ENCODE measurements at places on chromosomes 2 and 18.

DNA sequence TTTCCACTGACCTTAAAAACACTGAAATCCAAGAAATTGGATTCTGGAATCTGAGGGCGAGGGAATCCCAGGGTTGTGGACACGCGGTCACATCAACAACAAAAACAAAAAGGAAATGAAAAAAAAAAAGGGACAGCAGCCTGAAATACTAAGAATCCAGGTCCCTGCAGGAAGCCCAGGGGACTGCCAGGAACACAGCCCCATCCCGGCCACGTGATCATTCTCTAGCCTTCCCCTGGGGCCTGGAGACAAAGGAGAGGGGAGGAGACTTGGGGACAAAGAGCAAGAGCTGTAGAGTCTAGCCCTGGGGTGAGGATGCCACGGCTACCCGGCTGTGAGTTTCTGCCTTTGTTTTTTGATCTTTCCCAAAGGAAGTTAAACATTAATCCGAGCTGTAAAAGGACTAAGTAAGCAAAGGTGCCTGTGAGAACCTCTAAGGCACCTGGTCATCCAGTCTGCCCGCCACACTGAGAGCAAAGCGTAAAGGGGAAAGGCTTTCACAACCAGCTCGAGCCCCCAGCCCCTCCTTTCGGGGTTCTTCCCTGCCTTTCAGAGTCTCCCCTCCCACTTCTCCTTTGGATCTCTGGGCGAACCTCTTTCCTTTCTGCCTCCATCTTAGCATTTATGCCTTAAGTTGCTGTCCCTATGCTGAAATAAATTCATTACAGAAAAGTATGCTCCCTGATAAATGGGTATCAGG, 57.9 kb upstream of the MSH2 start:
- peak; percentile 99 for DNase-seq

- no peak for DNase-seq
Observed at GRCh38 chr2:225317186-225317585, 82.3 kb upstream of the NYAP2 start.

DNA sequence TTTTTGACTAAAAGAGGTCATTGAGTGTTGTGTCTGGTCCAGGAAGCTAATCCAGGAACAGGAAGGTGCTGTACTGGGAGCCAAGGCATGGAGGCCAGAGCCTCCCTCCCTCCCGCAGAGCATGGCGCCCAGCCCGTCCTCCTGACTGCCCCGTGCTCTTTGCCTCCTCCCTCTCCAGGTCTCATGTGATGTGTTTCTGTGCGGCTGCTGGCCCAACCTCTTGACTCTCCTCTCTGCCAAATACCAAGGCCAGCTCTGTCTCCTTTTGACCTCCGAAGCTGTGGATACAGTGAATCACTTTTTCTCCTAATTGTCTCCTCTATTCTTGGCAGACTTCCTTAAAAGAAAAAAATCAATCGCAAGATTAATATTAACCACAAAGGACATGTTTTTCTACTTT, 284.1 kb downstream of the PHLPP1 start:
- no peak for DNase-seq

DNA sequence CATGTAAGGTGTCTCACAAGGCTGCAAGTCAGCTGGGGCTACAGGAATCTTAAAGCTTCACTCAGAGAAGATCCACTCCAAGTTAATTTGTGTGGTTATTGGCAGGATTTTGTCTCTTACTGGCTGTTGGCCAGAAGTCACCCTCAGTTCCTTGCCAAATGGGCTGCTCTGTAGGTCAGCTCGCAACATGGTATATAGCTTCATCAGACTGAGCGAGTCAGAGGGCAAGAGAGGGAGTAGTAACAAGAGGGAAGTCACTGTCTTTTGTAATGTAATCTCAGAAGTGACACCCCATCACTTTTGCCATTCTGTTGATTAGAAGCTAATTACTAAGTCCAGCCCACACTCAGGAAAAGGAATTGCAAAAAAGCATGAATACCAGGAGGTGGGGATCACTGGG, 119.5 kb downstream of the LRRTM1 start:
- no peak for DNase-seq

GRCh38 chr2:152563764-152564163, 153.5 kb downstream of the PRPF40A start:
- no peak for DNase-seq

GRCh38 chr18:7830468-7830867, 263.4 kb downstream of the PTPRM start:
- DNase-seq: peak; percentile 48

- DNase-seq: no peak
Observed at GRCh38 chr2:36326286-36326685, 29.3 kb upstream of the CRIM1 start.

GRCh38 chr2:101815739-101816391, 118.4 kb downstream of the MAP4K4 start:
- DNase-seq: peak; percentile 83

DNA sequence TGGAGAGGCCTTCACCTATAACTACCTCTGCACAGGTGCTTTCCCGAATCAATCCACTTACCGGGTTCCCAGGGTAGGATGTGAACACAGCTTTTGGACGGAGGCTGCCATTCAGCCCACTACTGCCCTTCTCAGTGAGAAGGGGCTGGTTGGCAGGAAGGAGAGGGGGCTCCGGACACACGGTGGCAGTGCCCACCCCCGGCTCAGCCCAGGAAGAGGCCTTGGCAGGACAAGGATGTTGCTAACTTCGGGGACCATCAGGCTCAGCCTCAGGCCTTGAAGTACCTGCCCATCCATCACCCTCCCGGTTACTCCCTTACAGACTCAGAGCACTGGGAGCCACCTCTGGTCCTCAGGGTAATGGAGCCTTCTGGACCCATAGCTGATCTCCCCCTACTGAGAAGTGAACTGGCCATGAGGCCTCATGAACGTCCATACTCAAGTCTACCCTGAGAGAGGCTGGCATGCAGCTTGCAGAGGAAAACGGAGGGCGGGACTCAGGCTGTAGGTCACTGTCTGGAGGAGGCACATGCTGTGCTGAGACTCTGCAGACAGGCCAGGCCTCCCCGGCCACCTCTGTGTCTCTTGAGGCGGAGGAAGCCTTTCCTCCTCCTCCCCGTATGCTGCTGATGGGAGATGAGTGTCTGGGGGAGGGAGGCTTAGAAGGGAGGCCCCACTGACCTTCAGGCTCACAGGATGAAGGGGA, 191.0 kb downstream of the TWIST2 start:
- no peak for DNase-seq

DNA sequence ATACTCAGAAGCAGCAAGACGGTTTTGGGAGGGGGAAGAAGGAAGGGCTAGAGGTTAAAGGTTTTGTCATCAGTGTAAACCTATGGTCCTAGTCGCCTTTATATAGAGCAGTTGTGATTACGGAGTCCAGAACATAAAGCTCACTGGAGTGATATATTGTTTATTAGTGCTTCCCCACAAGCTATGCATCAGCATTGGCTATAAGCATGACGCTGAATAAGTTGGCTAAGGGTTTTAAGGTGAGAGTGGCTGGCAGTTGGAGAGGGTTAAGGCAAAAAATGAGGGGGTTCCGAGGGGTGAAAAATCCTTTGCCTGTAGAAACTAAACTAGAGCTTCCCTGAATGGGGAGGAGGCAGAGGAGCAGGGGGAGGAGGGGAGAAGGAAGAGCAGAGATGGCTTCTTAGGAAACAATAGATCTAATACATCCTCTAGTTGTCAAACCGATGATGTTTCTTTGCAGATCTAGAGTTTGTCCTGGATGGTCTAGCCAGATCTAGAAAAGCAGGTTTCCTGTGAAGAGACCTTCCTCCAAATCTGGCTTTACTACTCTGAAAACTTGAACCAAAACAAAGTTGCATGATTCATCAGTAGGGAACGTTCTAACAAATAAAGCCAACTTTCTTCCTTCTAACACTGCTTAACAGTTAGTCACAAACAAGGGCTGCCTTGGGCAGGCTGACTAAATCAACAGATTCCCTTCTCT, 2.5 kb downstream of the KLF7 start:
- DNase-seq: no peak

GRCh38 chr2:47558116-47558767, 155.3 kb downstream of the MSH2 start:
- DNase-seq: no peak

- no peak for DNase-seq
Observed at GRCh38 chr2:150127346-150127990, 360.0 kb downstream of the RND3 start.

- no peak for DNase-seq
Observed at GRCh38 chr2:12683457-12684100, 33.2 kb upstream of the TRIB2 start.

- peak; percentile 62 for DNase-seq
Observed at GRCh38 chr2:46010925-46011490, 286.2 kb upstream of the EPAS1 start.

DNA sequence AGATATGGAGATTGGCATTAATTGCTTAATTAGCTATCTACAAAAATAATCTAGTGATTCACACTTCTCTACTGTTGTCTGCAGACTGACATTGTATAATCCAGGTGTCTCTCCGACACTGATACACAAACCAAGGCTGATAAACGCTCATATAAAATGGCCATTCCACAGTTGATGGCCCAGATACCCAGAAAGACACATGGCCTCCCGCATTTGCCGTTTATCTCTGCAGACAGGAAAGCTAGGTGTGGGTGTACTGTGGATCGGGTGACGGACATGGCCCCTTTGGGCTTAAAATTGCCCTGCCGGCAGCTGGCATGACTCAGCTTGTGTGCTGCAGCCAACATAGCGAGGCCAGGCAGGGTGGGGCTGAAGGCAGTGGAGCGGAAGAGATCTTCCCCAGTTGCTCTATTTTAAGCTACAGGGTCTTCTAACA, 18.5 kb downstream of the PMAIP1 start:
- DNase-seq: peak; percentile 53

- DNase-seq: no peak
Observed at GRCh38 chr2:145652571-145653545, 1132.9 kb upstream of the ZEB2 start.

- peak; percentile 19 for DNase-seq
Observed at GRCh38 chr18:47756364-47757016, 174.0 kb downstream of the SMAD2 start.

DNA sequence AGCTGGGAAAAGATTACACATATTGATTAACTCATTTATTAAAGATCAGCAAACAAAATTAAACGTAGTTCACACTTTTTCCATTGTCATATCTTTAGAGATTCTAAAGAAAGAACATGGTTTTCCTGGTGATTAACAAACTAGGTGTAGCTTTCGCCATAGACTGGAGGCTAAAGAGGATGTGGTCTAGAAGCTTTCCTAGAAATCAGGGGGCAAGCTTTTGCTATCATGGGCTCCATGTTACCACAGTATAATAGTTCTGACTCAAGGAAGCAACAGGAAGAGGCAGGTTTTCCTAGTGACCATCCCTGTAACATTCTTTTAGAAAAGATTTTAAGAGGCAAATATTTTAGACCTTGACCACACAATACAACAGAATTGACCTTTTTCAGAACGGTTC, 232.7 kb downstream of the METTL4 start:
- no peak for DNase-seq

DNA sequence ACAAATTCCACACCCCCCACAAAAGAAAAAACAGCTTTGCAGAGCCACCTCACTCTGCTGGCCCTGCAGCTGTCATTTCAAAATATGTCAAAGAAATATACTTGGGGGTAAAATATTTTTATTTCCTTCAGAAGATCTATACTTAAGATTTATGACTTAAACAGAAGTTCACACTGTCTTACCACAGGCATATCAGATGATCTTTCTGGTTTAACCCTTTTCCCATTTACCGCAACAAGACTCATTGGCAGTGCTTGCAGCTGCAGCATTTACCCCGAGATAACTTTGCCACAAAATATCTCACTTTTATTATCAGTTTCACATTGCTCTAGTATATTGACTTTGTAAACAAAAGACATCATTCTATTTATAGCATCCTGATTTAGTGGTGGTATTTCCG, 21.6 kb upstream of the SLC35G4 start:
- no peak for DNase-seq

DNA sequence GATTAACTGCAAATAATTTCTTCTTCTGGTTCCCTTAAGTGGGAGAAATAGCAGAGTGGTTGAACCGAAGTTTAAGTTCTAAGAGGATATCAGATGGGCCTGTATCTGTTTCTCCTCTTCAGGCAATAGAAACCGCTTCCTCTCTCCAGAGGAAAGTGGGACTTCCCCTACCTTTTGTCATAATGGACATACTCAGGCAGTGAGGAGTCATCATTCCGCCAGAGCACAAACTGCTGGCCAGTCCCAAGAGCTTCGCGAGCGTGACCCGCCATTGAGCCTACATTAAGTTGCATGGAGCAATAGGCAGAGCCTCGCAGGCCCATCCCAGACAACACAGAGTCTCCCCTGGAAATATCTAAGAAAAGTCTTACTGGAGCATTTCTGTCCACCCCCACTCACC, 158.9 kb downstream of the LDLRAD4 start:
- DNase-seq: no peak

DNA sequence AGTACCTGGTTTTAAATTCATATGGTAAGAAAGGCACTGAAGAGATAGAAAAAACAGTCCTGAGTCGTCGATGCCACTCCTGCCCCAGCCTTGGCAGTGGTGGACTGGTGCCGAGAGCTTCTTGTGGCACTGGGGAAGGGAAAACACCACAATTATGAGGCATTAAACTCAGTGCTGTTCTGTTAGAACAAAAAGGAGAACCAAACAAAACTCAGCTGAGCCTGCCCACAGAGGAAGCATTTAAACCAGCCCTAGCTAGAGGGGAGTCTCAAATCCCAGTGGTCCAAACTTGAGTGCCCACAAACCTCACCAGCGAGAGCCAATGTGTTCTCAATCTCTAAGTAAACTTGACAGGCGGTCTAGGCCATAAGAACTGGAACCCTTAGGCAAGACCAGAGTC, 1254.5 kb upstream of the FAM98A start:
- no peak for DNase-seq

- DNase-seq: no peak
Observed at GRCh38 chr2:2260696-2261268, 70.3 kb downstream of the MYT1L start.

- DNase-seq: no peak
Observed at GRCh38 chr18:79939096-79939495, 12.4 kb downstream of the SLC66A2 start.

GRCh38 chr2:25664183-25664964, 9.0 kb downstream of the DTNB start:
- DNase-seq: peak; percentile 85

GRCh38 chr2:18422432-18423165, 137.9 kb downstream of the RDH14 start:
- DNase-seq: no peak

GRCh38 chr2:216626168-216626874, 6.9 kb upstream of the IGFBP2 start:
- DNase-seq: no peak

GRCh38 chr2:16319551-16320121, 346.0 kb downstream of the CYRIA start:
- no peak for DNase-seq

GRCh38 chr2:226115102-226115831, 684.4 kb downstream of the IRS1 start:
- DNase-seq: no peak

GRCh38 chr2:104969564-104969963, 68.3 kb upstream of the MRPS9 start:
- no peak for DNase-seq

Measured in NCI-H526 (cell line).